ENCODE measurements at places on chromosomes 3 and 15. TPM values are rescaled to one million over a fixed set of nuclear protein-coding genes. Genes with fewer than 3 reads are reported as not detected.

The TMCO5A gene
- 5.3 TPM for total RNA-seq

The PCBP4 gene
- 14.2 TPM for total RNA-seq

The HGD gene
- total RNA-seq: not detected

The CRBN gene
- total RNA-seq: 102 TPM

The LEKR1 gene
- total RNA-seq: 8.4 TPM

The CHRM5 gene
- total RNA-seq: 4.6 TPM

The LMAN1L gene
- total RNA-seq: 1.2 TPM

The GOLGA6L24 gene
- total RNA-seq: not detected

The PPP1R14D gene
- total RNA-seq: 1.7 TPM

The DAZL gene
- total RNA-seq: 2.9 TPM

DNA sequence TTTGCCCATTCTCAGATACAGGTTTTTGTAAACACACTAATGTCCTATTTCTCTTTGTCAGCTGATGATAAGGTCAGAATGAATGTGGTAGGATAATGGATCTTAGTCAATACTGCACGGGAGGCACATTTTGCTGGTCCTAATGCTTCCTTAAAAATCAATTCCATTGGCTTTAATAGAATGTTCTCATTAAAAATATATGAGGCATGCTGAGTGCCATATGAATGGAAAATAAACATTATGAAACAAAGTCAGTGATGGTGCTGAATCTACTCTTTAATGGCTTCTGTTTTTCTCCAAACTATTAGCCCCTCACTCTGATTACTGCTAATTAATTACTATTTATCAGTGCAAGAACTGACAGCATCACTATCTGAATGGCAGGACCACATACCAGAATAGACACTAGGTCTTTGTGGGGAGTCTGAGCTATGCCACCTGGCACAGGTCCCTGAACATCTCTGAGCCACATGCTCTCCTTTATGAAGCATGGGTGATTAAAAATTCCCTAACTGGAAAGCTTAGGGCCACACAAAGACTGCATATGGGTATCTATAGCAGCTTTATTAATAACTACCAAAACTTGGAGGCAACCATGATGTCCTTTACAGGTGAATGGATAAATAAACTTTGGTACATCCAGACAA is 278.9 kb downstream of the MEX3B start:
- no peak for DNase-seq

DNA sequence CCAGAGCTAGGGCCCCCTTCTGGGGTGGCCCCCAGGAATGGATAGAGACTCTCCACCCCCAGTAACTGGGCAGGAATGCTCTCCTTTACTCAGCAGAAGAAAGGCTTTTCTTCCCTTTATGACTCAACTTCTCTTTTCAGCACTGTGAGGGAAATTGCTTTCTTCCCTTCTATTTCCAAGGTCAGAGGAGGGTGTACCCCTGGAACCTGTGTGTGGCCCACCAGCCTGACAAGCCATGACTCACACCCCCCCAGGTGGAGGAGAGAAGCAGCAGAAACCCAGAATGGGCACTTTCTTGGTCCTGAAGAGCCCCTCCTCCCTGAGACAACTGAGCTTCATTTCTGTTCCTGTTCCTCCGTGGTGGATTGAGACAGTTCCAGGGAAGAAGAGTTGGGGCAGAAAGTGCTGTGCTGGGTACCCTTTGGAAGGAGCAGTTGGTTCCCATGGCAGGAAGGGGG is 2.7 kb upstream of the ANKRD63 start:
- no peak for DNase-seq

DNA sequence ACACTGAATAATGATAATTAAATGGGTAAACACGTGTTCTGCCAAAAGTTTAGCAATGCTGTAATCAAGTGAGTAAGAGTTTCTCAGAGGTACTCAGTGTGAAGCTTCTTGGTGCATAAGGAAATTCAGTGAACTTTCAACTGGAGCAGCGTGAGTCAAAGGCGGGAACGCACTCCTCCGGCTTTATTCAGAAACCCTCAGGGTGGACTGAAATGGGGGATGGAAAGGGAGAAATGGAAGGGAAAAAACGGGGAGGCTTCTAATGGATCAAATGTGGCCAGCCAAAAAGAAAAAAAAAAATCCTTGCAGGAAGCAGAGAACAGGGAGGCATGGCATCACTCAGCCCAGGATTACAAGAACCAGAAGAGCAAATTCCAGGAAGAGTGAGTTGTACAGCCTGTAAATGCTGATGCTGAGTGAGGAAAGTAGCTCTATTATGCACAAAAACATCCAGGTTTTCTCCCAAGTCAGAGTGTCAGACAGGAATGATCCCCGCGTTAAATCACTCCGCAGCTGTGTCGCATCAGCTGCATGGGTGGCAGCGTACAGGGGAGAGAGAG is 85.3 kb downstream of the ASB7 start:
- peak; percentile 79 for DNase-seq

- no peak for DNase-seq
Measured at GRCh38 chr15:79282371-79283251, at the start of gene ANKRD34C. Gene ANKRD34C (plus strand): TSS chr15:79282722. CDS start chr15:79293285, 10,563 bp downstream.

GRCh38 chr3:171397089-171397488 is 63.1 kb downstream of the TNIK start:
- no peak for DNase-seq

- peak; percentile 39 for DNase-seq
Measured at GRCh38 chr15:79028411-79028964, 62.1 kb downstream of the RASGRF1 start.

DNA sequence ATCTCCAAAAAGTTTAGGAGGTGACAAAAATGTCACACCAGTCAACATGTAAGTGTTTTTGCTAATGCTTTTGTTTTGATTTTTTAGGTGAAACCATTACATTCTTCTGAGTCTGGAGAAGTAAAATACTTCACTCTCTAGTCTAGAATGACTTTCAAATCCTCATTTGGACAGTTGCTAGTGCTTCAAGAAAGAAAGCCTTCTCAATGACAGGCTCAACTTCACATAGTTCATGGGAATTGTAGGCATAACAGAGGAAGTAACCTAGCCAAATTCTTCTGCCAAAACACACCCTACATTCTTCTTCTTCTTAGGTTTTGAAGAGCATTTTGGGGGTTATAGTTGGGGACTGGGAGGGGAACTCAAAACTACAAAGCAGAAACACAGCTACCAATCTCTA is 29.4 kb upstream of the HEG1 start:
- DNase-seq: no peak

DNA sequence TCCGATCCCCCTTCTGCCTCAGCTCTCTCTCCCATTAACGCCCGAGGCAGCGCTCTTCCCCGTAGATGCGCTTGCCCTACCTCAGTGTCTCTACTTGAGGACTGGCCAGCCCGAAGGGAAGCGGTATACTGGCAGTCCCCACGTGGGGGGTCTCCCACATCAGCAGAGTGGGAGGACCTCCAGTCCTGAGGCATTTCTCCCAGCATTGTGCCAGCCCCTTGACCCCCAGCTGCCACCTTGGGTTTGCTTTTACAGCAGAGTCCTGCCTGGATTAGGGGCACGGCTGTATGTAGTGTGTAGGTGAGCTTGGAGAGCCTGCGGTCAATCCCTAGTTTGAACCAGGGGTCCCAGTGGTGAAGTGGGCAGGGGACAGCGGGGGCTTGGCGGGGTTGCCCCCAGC is 767 bp downstream of the SEMA3F start:
- DNase-seq: no peak

- peak; percentile 47 for DNase-seq
Measured at GRCh38 chr3:115784739-115785536, 161.6 kb downstream of the GAP43 start.

DNA sequence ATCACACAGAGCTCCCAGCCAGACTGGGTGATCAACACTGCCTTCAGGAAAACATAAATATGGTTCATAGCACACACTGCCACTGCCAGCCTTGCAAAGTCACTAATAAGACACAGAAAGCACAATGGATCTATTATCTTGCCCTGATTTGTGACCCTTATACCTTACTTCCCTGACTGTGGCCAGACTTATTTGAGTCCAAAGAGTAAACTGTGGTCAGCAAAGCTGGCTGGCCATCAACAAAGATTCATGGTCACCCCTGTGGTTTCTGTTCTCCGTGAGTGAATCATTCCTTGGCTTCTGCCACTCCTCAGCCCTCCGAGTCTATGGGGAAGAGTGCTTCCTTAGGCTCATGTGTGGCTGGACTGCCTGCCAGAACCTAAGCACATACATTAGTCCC is 437.7 kb downstream of the RAP2B start:
- peak; percentile 54 for DNase-seq

DNA sequence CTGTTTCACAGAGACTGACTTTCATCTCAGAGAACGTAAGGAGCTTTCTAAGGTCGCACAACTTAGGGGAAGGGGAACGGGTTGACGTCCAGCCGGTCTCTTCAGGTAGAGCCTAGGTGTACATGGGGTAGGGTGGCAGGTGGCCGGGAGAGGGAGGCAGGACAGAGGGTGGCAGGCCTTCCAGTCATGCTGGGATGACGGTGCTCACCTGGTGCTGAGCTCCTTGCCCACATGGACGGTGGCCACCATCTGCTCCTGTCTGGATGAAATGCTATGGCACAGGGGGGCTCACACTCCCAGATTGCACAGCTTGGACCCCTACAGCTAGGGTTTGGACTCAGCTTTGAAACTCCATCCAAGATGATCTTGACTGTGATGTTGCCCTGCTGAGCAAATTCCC is 144.5 kb downstream of the ATP10A start:
- DNase-seq: no peak

GRCh38 chr3:135532021-135532420 is 433.5 kb upstream of the PPP2R3A start:
- no peak for DNase-seq

GRCh38 chr3:185423178-185423577 is 60.2 kb downstream of the MAP3K13 start:
- no peak for DNase-seq

GRCh38 chr3:155853214-155854140 is 750 bp downstream of the SLC33A1 start:
- DNase-seq: peak; percentile 12

DNA sequence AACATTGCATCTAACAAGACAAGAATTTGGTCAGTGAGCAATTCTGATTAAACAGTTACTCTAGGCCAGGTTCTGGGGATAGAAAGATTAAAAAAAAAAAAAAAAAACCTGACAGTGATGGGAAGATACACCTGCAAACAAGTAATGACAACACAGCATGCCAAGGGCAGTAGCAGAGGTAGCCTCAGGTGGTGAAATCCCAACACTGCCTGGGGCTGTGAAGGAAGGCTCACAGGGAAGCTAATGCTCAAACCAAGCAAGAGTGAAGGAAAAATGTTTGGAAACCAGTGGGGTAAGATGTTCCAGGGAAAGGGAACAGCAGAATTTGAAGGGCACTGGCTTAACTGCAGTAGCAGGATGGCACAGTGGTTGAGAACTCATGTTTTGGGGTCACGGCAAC is 8.9 kb downstream of the RTP2 start:
- DNase-seq: no peak

- no peak for DNase-seq
Measured at GRCh38 chr3:14363991-14364390, 38.4 kb upstream of the SLC6A6 start.

GRCh38 chr3:139689122-139689521 is 11.3 kb upstream of the NMNAT3 start:
- no peak for DNase-seq

DNA sequence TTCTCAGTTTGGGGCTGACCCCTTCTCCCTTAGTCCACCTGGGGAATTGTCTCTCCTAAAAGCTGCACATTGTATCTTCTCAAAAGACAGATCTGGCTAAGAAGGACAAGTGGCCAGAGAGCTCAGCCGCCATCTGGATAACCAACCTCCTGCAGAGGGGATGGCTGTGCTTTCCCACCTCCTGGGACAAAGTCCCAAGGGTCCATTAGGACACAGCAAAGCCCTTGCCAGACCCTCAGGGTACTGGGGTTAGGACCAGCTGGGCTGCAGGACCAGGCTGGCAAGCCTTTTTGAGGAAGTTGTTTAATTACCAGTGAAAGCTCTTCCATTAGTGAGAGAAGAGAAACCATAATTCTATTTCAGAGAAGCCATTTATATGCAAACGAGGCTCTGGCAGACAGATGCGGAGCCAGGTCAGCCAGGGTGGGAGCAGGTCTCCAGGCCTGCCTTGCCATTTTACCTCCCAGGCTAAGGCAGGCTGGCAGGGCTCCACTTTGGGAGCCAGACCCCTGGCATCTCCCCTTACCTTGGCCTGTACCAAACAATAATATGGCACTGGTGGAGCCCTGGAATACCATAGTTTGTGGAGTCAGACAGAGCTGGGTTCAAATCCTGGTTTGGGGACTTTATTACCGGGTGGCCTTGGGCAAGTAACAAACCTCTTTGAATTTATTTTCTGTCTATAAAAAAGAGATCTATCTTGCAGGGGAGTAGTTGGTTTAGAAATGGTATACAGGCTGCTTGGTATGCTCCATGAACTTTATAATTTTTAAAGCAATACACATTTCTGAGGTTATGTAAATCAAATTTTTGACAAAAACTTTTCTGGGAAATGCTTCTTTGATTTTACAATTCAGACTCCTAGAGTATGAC is 17.9 kb downstream of the SHF start:
- DNase-seq: no peak

DNA sequence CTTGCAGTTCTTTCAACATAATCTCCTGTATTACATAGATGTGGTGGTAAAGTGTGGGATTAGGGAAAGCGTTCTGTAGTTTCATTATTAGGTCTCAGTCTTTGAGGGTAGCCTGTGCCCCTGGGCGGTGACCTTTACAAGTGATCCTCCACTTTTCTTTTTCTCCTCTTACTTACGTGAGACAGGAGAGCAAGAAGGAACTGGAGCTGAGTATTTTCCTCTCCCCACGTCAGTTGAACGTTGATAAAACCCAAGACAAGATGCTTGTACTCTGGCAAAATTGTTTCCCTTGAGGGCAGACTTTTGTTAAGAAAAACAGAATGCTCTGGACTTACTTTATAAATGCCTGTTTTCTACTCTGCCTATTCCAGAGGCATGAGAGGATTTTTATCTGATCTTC is 378.7 kb downstream of the ZNF385D start:
- peak; percentile 60 for DNase-seq

GRCh38 chr15:35630985-35631384 is 85.0 kb upstream of the DPH6 start:
- no peak for DNase-seq

- DNase-seq: no peak
Measured at GRCh38 chr3:128107834-128108233, 15.8 kb downstream of the RUVBL1 start.

- DNase-seq: no peak
Measured at GRCh38 chr3:38614091-38614490, 35.4 kb downstream of the SCN5A start.

GRCh38 chr3:69120879-69121464 is 1.4 kb downstream of the LMOD3 start:
- peak; percentile 76 for DNase-seq

DNA sequence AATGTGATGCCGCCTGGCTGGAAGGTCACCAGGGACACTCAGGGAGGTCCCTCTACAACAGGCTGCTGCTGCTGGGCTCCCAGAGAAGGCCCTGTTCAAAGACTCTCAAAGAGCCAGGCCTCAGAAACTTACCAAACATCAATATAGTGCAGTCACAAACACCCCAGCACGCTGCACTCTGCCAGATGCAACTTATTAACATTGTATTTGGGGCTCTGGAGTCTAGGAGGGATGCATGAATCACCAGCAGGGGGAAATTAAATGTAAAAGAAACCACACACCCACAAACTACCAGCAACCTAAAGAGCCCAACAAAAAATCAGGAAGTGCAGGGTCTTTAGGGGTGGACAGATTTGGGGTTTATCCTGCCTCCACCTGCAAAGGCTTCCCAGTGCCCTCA is 74.6 kb upstream of the SPATA12 start:
- peak; percentile 74 for DNase-seq

- no peak for DNase-seq
Measured at GRCh38 chr3:56654460-56654859, 28.6 kb downstream of the TASOR start.
